NCI-H345 (cell line): ENCODE measurements at places on chromosomes 3 and 15.

GRCh38 chr15:80154336-80154735, 1.5 kb downstream of the FAH start:
- DNase-seq: no peak

- DNase-seq: no peak
Measured at GRCh38 chr3:28615971-28616370, 267.3 kb upstream of the AZI2 start.

- no peak for DNase-seq
Measured at GRCh38 chr3:38307599-38307998, 25.5 kb downstream of the SLC22A14 start.

DNA sequence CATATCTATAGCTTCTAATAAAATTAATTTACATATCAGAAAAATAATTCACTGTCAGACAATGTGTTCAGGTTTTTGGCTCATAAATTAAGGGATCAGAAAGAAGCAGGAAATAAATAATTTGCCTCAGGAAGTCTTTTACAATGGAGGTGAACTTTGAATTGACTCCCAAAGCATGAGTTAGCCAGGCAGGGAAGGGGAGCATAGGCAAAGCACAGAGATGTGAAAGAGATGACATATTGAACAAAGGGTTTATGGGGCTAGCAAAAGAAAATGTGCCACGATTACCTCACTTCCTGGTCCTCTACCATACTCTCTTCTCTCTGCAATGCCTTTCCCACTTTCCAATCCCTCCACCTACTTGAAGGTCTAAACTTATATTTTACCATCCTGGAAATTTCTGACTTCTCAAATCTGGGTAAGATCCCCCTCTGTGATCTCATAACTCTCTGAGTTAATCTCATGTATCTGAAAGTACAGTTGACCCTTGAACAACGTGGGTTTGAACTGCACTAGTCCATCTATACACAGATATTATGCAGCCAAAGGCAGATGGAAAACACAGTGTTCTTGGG, 4.1 kb upstream of the HEXA start:
- DNase-seq: no peak

GRCh38 chr3:139994891-139995290, 59.9 kb downstream of the CLSTN2 start:
- no peak for DNase-seq

- DNase-seq: no peak
Measured at GRCh38 chr3:151262871-151263525, 15.3 kb downstream of the P2RY14 start.

GRCh38 chr3:65894679-65895453, 143.9 kb downstream of the MAGI1 start:
- no peak for DNase-seq

- no peak for DNase-seq
Measured at GRCh38 chr15:100120111-100120510, 221.7 kb downstream of the ADAMTS17 start.
